ENCODE measurements at places on chromosomes 2 and 18. TPM values are rescaled to one million over a fixed set of nuclear protein-coding genes. Genes with fewer than 3 reads are reported as not detected.

DNA sequence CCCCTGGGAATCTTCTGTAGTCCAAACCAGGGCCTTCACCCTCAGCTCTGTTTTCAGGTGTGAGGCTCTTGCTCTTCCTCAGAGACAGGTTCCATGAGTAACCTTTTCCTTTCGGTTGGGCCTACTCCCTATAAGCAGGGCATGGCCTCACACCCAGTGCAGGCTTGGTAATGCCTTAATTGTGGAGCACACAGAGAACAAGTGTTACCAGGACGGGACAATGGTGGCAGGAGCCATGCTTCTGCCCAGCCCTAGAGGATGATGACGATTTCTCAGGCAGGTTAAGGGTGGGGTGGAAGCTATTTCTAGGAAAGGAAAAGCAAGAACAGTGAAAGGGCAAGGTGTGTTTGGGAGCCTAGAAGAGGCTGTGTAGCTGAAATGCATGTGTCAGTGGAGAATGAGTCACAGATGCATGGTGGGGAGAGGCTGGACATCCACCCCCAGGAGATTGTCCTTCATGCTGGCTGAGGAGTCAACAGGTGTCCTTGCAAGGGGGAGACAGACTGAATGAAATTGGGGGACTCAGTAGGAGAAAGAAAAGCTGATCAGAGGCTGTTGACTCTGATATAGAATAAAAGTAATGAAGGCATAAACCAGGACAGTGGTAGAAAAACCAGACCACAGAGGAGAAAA lies 22.0 kb upstream of the SERPINB12 start:
- DNase-seq = no peak

GRCh38 chr2:98730707-98731040 lies 258 bp downstream of the MGAT4A start:
- no peak for DNase-seq

- DNase-seq = no peak
Measured at GRCh38 chr2:34306745-34307144, 707.6 kb upstream of the FAM98A start.

DNA sequence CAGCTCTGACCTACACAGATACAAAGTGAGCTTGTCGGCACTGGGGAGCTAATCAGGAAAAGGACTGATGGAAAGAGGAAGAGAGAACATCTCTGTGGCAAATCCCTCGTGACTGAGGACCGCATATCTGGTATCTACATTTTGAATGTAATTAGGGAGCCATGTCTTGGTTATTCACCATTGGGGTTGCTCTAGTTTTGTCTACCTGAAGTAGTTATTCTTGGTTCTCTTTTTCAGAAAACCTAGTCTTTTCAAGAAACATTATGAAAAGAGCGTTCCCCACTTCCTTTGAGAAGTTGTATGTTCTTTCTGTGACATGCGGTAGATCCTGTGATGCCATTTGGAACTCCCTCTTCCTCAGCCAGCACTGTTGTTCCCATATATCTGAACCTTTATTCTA lies 104.4 kb downstream of the DOCK10 start:
- no peak for DNase-seq

DNA sequence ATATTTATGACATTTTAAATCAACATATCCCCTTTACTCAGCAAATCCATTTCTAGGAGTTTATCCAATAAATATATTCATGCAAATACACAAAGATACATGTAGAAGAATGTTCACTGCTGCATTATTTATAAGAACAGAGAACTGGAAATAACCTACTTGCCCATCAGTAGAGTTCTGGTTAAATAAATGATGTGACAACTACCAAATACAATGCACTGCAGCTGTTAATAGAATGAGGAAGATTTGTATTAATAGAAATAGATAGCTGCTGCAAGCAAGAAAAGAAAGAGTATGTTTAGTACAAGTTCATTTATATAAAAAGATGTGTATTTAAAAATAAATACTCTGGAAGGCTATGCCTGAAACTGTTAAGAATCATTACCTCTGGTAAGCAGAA lies 49.3 kb upstream of the CSRNP3 start:
- no peak for DNase-seq

GRCh38 chr18:61474341-61474740 lies 141.1 kb downstream of the CDH20 start:
- DNase-seq = no peak

DNA sequence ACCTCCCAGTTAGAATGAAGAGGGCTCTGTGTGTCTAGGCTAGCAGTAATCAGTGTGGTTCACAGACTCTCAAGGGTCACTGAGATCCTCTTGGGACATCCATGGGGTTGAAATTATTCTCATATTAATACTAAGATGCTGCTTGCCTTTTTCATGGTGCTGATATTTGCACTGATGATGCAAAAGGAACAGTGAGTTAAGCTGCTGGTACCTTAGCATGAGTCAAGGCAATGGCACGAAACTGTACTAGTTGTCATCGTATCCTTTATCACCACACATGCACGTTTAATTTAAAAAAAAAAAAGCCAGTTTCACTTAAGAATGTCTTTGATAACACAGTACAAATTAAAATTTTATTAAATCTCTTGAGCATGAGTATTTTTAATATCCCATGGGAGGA lies 151.9 kb upstream of the TANK start:
- no peak for DNase-seq

GRCh38 chr2:5264361-5264760 lies 427.8 kb upstream of the SOX11 start:
- no peak for DNase-seq

DNA sequence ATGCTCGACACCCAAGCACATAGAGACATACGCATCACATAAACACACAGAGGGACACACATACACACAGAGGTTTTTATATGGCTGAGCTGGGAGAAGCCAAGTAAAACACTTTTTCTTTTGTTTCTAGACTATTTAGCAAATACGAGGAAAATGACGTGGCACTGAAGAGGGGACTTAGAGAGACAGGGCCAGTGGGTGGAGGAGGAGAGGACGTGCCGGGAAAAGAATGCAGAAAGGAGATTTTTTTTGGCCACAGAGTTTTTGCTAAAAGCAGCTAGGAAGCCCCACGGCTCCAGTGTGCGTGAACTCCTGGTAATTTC lies 168.5 kb upstream of the KLF7 start:
- no peak for DNase-seq

- DNase-seq = no peak
Measured at GRCh38 chr2:135688978-135689377, 52.7 kb upstream of the UBXN4 start.

DNA sequence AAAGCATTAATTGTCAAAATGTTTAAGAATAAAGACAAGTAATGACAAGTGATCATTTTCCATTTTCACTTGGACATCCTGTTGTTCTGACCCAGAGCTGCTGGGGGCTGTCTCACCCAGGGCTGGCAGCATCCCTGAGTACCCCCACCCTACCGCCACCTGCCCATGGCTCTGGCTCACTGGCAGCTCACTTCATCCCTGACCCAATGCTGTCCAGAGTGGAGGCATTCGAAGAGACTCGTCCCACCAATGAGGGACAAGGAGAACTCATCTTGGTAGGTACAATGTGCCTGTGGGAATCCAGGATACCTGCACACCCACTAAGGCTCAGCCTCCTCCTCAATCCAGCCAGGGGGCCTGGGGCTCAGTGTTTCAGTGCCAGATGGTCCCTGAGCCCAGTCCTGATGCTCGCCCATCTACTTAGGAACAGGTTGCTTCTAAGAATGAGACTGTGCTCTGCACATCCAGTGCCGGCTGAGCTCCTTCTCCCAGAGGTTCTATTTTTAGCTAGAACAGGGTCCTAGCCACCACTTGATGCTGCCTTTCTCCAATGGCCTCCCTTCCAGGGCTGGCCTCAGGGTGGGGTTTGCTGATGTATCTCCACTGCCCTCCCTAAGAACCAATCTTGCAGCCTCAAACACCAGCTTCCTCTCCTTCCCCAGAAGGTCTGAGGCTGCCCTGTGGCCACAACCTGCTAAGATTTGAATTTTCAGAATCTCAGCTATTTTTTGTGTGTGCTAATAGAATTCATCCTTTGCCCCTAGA lies 53.7 kb downstream of the ADD2 start:
- no peak for DNase-seq

DNA sequence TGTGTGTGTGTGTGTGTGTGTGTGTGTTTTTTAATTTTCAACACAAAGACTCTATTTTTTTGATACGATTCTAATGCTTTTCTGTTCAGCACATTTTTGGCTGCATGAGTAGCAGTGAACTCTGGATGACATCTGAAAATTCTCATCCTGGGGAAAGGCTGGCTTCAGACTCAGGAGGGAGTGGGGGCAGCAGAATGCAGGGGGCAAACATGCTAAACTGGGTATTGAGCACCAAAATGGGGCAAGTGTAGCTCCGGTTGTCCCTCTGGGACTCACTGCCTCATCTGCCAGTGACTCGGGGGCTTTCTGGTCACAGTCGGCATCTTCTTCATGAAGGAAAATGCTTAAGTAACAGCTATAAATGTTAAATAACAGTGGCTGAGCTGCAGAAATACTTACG lies 116.8 kb upstream of the PID1 start:
- no peak for DNase-seq

GRCh38 chr2:203559641-203560040 lies 24.5 kb upstream of the RAPH1 start:
- no peak for DNase-seq

DNA sequence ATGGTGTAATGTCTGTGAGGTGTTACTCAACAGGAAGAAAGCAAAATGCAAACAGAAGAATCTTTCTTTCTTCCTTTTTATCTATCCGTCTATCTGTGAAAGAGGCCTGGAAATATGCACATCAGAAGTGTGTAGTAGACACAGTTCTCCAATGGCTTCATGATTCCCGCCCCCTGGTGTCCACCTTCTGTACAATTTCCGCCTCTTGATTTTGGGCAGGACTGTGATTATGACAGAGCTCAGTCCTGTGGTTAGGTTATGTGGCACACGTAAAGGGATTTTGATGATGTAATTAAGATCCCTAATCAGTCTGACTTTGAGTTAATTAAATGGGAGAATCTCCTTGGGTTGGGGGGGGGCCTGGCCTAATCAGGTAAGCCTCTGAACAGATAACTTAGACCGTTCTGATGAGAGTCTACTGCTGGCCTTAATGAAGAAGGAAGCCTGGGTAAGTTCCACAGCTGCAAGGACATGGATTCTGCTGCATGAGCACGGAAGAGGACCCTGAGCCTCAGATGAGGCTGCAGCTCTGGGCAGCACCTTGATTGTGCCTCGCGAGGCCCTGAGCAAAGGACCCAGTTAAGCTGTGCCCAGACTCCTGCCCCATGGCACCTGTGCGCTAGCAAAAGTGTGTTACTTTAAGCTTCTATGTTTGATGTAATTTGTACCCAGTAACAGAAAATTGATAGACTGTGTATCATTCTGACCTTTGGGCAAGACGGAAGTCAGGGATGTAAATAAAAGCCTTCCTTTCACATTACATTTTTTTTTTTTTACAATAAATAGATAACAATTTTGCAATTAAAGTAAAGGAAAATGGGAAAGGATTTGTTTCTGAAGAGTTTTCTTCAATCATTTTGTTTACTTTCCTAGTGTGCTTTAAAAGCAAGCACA lies 11.3 kb upstream of the KCNF1 start:
- no peak for DNase-seq

Gene RAD51AP2
- total RNA-seq = under 0.01 TPM

Gene C2orf80
- not detected for total RNA-seq

Gene DSC2
- total RNA-seq = not detected

Gene KLHL14
- not detected for total RNA-seq

Gene GALNT3
- total RNA-seq = 1.5 TPM

Gene CFAP65
- total RNA-seq = not detected

Measured in LHCN-M2 (cell line).